ENCODE measurements at places on chromosomes 6 and 20.

GRCh38 chr6:2102966-2103365, 142.4 kb downstream of the GMDS start:
- no peak for DNase-seq

DNA sequence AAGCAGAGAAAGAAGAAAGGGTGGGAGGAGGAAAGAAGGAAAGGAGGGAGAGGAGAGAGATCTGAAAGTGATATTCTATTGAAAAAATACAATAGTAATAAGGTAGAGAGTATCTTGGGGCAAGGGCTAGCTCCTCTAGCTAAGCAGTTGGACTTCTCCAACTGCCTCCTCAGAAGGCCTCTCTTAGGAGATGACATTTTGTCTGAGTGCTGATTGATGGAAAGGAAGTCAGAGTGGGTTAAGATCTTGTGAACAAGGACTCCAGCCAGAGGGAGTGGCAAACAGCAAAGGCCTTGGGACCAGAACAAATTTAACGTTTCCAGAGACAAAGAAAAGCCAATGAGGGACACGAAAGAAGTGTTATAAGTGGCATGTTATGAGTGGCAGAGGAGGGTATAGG, 111.8 kb upstream of the TNFAIP3 start:
- no peak for DNase-seq

DNA sequence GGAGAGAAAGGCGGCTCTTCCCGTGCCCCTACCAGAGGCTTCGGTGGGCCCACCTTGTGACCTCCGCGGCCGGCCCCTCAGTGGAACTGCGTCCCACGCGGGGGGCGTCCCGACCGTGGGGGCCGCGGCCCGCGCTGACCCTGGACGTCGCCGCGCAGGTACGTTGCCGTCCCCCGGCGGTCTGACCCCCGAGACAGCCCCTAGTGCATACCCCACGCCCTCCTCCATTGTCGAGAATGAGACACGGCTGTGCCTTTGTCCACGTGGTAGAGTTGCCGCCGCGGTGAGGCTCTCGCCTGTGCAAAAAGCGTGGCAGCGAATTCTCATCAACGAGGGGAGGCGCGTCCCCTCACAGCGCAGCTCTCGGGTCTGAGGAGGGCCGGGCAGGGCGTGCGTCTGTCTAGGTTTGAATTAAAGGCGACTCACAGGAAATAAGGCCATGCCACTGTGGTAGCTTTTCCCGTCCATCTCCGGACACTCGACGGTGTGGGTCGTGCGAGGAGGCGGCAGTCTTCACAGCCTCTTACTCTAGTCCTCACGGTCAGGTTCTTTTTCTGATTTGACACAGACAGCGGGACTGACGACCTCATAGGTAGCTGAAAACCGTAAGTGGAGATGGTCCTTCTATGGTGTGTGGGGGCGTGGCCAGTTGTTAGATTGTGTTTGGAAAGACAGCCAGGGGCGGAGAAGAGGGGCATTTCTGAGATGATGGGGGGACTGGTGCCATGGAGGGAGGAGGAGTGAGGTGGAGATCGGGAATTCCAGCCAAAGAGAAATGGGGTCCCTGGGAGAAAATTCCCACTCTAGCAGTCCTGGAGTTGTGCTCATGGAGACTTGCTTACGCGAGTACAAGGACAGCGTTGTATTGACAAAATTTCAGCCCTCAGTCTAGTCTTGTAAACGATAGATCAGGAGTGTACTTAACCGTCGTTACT, 580 bp downstream of the NXT1 start:
- DNase-seq, result peak; percentile 81

GRCh38 chr6:155030148-155030720, 35.1 kb downstream of the TIAM2 start:
- no peak for DNase-seq

- DNase-seq, result no peak
Observed at GRCh38 chr6:159739341-159739740, 12.0 kb downstream of the WTAP start.

GRCh38 chr6:43838276-43839036, 68.4 kb downstream of the VEGFA start:
- peak; percentile 13 for DNase-seq

GRCh38 chr6:15793288-15793687, 130.5 kb upstream of the DTNBP1 start:
- no peak for DNase-seq

DNA sequence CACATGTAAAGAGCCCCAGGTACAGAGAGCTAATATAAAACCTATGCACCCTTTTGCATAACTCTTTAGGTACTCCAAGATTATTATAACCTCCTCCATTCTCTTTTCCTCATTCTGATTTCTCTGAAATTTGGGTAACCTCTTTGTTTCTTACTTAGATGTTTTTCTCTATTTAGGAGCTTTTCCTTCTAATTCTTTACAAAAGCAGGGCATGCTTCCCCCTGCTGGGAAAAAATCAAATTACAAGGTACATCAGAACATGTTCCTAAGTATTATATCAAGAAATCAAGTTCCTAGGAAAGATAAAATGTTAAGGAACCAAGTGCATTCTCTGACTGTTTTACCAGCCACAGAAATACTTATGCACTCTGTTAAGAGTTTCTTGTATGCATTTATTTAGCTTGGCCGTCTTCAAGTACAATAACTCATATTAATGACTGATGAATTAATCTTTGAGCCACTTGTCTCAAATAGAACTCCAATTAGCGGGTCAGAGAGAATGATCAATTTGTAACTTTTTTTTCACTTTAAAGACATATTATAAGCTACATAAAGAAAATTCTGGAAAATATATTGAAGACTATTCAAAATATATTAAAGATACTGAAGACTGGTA, 2.1 kb downstream of the KHDRBS2 start:
- peak; percentile 66 for DNase-seq

DNA sequence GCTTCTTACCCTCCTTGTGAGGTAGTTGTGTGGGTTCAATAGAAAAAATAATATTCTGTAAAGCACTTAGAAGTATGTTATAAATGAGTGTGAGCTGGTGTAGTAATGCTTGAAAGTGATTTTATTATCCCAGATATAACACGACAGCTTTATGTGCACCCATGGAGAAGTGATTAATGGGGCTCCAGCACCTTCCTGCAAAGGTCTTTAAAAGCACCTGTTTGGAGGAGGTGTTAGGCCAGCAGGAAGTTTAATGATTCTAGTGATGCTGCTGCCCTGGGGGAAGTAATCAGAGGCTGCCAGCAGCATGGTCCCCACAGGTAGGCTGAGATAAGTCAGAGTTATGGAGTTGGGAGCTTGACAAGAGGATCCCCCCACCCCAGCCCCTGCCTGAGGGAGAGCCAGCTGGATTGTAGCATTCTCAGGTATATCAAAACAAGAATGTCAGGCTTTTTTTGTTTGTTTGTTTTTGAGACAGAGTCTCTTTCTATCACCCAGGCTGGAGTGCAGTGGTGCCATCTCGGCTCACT, 166.3 kb downstream of the PHACTR1 start:
- DNase-seq, result no peak

DNA sequence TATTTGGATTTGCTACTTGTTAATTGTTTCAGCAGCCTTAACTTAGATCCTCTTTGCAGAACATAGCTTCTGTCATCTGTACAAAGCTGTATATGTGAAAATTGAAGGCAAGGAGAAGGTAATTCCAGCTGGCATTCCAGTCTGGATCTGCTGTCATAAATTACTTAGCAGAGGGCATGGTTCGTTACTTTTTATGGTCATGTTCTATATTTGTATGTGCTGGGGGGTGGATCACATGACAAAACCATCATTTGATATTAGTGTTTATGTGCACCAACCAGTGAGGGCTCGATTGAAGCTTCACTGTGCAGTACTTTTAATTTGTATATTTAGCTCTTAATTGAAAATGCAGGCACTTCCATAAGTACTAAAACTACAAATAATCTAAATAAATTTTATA, 80.2 kb downstream of the CAP2 start:
- DNase-seq, result no peak

DNA sequence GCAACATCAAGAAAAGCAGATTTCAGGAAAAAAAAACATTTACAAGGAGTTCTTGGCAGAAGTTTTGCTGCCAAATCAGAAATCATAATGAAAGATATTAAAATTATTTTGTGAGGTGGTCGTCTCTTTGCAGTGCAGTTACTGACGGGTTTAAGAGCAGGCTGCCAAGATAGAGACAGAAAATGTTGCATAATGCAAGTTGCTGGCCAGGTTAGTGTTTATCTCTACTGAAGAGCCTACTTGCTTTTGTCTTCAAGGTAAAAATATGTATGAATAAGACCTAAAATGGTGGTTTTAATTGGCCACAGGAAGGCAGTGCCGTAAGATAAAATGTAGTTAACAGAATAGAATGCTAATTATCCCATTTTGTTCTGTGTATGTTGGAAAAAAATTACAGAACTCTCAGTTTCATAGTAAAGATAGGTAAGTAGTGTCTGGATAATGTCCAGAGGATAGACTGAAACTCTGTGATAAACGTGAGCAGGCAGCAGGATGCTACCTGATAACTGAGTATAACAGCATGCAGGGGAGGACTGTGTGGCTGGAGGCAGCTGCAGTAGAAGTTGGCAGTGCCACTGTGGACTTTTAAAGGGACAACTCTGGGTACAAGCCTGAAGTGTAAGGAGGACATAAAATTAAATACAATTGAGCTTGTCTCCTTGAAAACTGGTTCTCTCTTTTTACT, 13.9 kb downstream of the FOXO3 start:
- no peak for DNase-seq

- DNase-seq, result no peak
Observed at GRCh38 chr6:109840796-109841195, 137.3 kb upstream of the GPR6 start.

- DNase-seq, result no peak
Observed at GRCh38 chr6:69852706-69853105, 13.7 kb upstream of the COL19A1 start.

GRCh38 chr6:123804014-123804786, 535 bp downstream of the NKAIN2 start:
- peak; percentile 6 for DNase-seq

DNA sequence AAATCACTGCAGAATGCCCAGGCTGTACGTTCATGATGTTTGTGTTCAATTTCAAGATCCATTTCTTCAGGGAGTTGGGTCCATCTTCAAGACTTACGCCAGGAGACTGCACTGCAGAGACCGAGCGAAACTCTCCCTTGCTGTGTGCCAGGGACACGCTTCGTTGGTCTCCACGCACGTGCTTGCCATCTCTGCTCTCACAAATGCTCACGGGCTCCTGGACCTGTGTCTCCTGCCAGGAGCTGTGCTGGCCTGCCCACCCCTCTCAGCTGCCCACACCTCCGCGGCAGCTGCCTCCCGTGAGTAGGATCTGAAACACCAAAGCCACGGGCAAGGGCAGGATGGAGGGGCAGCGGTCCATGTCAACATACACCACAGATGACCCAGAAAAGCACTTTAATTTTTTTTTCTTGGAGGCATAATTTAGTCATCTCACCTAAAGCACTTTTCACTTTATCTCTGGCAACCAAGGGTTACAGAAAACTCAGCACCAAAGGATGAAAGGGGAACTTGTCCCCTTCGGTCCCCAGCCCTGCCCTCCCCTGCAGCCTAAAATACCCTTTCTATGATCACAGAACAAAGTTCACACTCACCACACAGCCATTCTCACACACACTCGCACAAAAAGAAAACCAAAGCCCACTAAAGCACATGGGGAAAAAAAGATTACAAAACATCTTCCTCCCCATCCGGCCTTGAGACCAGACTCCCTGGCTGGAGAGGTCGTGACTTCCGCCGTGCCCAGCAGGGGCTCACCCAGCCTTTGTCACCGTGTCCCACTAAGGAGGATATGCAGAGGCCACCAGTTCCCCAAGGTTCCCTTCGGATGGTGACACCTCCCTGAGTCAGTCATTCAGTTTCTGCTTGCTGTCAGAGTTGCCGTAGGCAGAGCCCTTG, 137.9 kb downstream of the AGPAT4 start:
- peak; percentile 22 for DNase-seq

DNA sequence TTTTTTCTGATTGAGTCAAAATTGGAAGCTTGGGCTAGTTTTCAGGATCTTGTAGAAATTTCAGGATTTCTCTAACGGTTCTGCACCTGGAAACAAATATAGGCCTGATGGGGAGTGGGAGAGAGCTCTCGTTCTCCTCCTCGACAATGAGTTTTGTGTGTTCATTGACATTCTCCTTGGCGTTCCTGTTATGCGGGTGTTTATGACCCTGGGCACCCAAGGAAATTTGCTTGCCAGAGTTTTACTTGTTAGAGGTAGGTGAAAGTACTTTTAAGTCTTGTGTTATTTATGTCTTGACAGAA, 2.2 kb downstream of the ASXL1 start:
- no peak for DNase-seq

- peak; percentile 30 for DNase-seq
Observed at GRCh38 chr20:36717657-36718056, 28.2 kb downstream of the NDRG3 start.

DNA sequence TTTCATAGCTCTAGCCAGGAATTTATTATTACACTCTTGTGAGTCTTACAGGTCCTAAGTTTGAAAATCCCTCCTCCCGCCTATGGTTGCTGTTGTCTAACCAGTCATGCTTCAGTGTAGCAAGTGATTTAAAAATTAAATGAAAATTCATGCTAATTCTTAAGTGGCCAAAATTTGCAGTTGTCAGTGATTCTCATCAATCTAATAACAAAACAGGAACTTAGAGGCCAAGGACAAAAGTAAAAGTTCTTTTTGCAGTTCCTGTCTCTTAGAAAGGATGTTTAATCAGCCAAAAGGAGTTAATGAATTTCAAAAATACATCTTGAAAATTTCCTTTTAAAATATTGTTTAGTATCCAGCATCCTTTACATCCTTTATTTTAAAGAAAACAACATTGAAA, 36.3 kb downstream of the VTA1 start:
- no peak for DNase-seq
